ENCODE measurements at places on chromosomes 2 and 18.

DNA sequence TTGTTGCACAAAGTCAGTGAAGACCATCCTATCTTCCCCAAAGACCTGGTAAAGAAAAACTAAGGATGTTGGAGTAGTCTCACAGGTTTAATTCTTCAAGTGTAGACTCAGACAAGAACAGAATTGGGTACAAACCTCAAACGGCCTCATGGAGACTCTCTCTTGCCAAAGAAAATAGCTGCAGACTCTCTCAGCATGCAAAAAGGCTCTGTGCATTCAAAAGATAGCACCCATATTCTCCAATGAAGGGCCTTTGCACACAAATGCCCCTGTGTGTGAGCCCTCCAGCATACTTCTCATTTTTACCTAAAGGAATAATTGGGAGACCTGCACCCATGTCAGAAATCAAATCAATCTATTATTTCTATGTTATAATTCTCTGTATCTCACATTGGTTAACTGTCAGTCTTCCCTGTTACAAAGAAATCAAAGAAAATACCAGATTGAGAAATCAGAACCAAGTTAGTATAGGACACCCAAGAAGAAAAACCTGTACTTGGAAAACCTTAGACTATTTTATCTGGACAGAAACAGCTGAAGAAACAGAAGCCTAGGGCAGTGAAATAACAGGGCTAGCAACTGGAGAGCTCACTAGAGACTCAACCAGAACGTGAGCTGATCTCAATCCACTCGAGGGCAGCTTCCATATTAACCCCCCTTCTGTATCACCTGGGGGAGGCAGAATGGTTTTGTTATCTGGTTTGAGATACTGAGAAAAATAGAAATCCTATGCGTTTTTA, 134.7 kb upstream of the DNAJC10 start:
- no peak for DNase-seq

- no peak for DNase-seq
Measured at GRCh38 chr2:30948857-30949256, 141.6 kb upstream of the CAPN13 start.

DNA sequence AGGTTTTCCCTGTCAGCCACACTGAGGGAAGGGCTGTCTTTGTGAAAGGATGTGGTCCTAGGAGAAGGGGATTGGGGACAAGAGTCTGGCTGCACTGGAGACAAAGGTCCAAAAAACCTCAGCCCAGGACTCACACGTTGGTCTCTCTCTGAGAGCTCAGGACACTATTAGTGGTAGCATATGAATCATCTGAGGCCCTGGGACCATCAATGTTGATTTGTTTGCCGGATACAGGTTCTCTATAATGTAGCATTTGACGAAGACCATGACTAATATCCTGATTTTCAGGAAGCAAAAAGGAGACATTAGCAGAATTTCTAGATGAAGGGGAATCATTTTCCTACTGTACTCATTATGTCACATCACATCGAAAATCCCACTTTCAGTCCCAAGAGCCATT, 22.2 kb upstream of the DNAH6 start:
- DNase-seq, result no peak

DNA sequence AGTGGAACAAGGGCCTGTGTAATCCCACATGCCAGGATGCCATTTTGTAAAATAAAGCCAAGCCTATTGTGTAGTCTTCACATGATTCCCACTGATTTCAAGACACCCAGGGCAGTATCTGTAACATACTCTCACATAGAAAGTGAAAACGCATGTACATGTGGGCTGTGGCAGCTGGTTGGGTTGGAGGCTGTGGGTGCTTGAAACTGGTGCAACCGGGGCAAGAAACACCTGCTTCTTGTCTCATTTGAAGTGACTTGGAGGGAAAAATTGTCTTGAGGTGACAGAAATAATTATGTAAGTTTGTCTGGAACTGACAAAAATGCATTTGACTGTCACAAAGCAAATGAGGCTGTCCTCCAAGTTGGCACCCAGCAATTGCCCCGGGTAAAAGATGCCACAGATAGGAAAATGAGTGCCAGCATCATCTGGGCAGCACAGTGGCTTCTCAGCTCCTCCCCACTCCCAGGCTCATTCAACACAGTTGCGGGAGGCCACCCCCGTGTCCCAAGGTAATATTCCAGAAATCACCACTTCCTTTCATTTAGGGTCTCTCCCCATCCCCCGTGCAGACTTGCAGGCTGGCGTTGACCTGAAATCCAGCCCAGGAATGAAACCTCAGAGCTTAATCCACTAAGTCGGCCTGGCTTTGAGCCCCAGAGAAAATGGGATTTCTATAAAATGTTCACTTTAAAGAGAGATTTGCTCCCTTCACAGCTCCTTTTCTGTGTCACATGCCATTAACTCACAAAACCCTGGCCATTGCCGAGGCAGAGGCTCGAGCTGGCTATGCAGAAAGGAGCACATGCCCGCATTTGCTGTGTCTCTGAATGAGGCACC, 293.9 kb upstream of the PARD3B start:
- DNase-seq, result no peak

GRCh38 chr2:45406621-45407020, 204.4 kb downstream of the SRBD1 start:
- peak; percentile 4 for DNase-seq

GRCh38 chr2:129252781-129253460, 726.5 kb upstream of the RAB6C start:
- no peak for DNase-seq

- DNase-seq, result no peak
Measured at GRCh38 chr2:54940723-54941122, 109.5 kb downstream of the RTN4 start.

DNA sequence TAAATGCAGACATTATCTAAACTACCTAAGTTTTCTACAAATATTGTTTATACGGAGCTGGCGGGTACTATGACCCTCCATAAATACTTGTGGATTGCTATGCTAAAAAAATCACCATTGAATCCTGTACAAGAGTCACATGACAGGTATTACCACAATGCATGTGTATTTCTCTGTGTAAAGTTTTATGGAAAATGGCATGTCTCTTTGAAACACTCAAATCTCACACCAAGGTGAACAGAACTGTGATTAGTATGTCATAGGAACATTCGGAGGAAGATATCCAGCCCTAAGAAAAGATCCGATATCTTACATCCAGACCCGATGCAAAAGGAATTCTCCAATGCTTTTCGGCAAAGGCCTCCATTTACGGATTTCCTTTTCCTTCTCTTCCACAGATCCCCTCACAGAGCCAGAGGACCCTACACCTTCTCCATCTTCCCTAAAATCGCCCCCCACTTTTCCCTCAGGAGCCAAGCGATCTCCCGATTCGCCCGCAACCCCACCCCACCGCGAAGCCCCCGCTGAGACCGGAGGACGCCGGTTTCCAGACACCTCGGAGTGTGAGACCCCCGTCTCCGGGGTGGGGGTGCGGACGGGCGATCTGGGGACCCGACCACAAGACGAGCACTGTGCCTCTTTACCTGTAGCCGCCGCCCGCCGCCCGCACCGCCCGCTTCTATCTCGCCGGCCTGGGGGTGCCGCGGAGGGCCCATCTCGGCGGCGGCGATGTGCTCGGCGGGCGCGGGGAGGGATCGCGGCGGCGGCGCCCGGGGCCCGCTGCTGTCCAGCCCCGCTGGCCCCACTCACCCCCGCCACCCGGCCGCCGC, 1.2 kb downstream of the SAP130 start:
- no peak for DNase-seq

DNA sequence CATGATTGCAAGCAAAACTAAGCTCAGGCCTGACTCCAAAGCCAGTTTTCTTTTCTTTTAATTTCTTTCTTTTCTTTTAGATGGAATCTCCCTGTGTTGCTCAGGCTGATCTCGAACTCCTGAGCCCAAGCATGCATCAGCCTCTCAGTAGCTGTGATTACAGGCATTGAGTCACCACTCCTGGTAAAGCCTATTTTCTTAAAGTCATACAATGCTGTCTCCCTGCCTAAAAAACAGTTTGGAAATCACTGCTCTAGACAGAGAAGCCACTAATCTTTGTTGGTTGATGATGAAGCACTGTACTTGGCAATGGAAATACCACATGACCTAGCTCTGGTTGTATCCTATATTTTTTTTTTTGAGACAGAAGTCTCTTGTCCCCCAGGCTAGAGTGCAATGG, 33.1 kb upstream of the ZNF532 start:
- DNase-seq, result no peak

- peak; percentile 30 for DNase-seq
Measured at GRCh38 chr2:10919771-10920621, 8.3 kb downstream of the KCNF1 start.

GRCh38 chr2:216555274-216555673, 56.6 kb downstream of the RPL37A start:
- peak; percentile 21 for DNase-seq

DNA sequence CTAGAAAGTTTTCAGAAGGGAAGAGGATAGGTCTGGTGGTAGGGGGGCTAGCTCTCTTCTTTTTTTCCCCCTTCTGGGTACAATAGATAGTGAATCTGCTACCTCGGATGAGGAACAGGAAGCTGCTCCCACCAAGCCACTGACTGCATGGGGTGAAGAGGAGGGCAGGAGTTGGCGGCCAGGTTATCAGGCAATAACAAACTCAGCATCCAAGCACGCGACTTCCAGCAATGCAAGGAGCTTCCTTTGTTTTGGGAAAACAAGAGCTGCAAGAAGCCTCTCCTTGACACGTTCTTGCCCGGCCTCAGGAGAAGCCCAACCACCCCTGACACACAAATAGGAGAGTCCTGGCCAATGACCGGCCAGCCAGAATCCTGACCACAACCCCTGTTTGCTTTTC, 32.2 kb downstream of the NHEJ1 start:
- no peak for DNase-seq

DNA sequence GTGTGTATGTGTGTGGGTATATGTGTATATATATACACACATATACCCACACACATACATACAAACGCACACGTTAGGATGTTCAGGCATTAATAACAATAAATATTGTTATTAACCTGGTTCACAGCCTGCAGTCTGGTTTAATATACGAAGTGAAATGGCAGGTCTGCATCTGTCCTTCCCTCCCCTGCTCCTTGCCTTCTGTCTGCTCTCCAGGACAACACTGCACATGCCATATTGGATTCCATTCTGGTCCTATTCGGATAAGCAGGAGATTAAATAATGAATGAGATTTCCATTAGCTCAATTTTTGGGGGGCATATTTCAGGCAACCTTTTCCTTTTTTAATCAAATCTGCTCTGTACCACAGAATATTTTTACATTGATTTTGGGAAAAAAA, 158.0 kb downstream of the CELF4 start:
- no peak for DNase-seq

DNA sequence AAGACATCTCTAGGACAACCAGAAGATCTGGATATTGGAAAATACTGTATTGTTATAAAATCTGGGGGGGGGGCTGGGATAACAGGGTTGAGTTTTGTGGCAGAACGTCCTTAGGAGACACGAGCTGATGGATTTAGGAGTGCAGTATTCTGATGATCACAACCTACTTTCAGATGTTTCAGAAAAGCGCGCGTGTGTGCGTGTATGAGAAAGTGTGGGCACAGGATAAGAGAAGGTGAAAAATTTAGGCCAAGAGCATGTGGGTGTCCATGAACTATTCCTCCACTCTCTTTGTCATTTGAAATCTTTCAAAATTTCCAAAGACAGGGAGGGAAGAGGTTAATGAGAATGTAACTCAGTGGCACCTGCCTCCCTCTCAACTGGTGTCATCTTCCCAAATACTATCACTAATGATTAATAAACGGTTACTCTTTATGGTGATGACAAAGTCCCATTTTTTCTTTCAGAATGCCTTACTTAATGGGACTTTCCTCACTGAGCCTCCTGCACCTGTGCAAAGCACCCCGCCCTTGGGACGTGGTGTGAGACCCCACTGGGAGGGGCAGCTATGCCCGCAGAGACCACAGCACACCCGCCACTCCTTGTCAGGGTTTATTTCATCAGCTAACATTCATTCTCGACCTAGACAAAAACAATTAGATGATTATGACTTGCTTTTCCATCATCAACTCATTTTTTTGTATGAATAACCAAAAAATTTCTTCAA, 53.6 kb downstream of the HS6ST1 start:
- DNase-seq, result no peak

GRCh38 chr2:44079686-44080085, 83.9 kb upstream of the LRPPRC start:
- no peak for DNase-seq

- no peak for DNase-seq
Measured at GRCh38 chr2:197215748-197216360, 94.7 kb downstream of the ANKRD44 start.

Data from NCI-H1105 treated with DMSO at 0.1 percent for 48 hours (cell line).